ENCODE measurements at places on chromosomes 5 and 9.

DNA sequence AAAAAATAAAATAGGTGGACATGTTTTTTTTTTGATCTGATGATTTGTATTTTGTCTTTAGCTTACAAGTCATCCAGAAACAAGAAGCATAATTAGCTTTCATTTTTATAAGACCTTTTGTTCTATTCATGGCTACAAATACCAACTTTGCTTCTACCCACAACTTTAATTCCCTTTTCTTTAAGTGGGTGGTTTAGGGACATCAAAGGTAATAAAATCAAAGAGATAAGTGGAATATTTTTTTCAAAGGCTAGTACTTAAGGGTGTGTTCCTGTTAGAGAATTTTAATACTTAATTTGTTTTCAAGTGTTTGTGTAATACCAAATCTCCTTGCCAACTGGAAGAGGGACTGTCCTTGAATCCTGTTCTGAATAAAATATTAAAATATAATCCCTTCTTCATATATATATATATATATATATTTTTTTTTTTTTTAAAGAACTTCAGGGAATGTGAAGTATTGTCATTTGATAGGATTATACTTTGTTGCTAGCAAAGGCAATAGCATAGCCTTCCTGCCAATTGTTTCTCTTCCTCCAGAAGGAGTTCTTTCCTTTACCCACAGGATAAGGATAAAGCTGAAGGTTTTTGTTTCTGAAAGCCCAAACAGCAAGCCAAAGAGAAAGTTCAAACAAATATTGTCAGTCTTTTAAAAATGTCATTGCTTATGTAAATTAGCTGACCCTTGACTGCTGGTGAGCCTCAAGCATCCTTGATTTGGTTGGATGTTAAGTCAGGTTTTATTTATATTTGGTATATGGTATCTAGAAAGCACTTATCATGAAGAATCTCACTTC lies 108.9 kb downstream of the PAM start:
- no peak for DNase-seq

DNA sequence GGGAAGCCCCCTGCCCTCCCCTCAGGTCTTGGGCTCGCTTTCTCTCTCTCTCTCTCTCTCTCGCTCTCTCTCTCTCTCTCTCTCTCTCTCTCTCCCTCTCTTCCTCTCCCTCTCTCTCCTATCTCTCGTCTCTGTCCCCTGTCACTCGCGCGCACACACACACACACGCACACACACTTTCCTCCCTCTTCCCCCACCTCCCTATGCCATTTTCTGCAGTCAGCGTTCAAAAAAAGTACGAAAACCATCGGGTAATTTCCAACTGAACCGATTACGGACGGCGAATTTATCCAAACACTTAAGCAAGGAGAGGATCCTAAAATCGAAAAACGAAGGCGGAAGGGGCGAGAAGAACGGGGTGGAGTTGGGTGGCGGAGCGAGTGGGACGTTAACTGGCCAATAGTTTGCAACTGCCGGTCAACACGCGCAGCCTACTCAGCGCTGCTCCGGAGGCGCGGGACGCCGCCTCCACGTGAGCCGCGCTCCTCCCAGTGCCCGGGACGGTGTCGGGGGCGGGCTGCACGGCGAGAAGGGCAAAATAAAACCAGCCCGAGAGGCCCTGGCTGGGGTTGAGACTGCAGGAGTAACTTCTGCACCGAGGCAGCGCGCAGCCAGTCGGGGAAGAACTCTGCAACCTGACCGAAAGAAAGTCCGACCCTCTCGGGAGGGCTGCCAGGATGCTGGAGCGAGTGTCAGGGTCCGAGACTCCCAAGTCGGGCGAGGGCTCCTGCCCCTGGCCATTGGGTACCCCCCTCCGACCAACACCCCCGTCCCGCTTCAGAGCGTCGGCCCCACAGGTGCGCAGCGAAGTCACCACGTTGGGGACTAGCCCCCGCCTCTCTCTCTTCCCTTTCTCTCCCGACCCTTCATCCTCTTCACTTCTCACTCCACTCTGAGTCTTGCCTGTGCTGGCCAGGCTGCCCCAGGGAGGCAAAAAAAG lies 24.9 kb upstream of the ELAVL2 start:
- peak; percentile 5 for DNase-seq

DNA sequence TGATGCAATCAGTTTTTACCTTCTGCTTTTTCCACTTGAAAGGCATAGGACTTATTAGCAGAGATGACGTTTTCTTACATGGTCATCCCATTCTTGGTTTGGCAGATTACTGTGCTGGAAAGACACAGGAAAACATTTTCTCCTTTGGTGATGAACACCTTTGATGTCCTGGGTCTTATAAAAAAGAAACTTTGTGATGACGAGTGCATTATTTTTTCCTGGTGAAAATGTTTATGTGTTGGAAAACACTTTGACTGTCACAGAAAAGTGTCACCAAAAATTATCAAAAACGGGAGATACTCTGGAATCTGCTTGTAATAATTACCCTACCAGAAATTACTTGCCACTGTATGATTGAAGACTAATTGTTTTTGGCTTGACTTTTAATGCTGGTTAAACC lies 2020.9 kb downstream of the MAT2B start:
- no peak for DNase-seq

DNA sequence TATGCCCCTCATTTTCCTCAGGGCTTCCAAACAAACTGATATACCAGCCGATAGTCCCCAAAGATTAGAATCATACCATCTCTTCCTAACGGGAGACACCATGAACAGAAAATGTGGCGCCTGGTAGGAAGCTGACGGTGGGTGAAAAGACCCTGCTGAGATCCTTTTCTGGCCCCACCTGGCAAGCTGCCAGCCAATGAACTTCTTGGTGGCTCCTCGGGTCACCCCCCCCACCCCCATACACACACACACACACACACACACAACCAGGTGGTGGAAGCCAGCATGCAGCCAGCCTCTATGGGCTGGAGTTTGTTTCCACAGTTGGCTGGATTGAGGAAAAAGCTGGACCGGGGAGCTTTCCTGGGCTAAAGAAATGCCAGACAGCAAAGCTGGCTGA lies 4.8 kb upstream of the CCIN start:
- DNase-seq: no peak

DNA sequence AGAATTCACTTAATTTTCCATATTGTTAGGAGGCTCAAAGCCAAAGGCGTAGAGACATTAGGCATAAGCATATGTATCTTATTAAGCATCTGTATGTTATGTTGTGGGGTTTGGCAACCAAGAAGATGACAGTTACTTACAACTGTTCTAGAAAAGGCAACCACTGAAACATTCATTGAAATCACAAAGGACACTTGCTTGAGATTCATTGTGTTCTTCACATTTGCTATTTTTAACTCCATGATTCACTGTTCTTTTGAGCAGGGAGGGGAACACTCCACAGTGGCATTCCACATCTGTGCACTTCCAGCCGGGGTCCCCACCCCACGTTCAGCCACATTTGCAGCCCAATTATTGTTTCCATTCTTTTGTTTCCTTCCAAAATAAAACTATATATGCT lies 107.1 kb downstream of the PALM2AKAP2 start:
- DNase-seq: no peak

Measured in NCI-H345 (cell line).